ENCODE measurements at places on chromosomes 11 and 22.

GRCh38 chr22:22022947-22023534 is 40.5 kb upstream of the TOP3B start:
- DNase-seq, result no peak

GRCh38 chr11:42595876-42596275 is 715.9 kb upstream of the API5 start:
- DNase-seq, result no peak

DNA sequence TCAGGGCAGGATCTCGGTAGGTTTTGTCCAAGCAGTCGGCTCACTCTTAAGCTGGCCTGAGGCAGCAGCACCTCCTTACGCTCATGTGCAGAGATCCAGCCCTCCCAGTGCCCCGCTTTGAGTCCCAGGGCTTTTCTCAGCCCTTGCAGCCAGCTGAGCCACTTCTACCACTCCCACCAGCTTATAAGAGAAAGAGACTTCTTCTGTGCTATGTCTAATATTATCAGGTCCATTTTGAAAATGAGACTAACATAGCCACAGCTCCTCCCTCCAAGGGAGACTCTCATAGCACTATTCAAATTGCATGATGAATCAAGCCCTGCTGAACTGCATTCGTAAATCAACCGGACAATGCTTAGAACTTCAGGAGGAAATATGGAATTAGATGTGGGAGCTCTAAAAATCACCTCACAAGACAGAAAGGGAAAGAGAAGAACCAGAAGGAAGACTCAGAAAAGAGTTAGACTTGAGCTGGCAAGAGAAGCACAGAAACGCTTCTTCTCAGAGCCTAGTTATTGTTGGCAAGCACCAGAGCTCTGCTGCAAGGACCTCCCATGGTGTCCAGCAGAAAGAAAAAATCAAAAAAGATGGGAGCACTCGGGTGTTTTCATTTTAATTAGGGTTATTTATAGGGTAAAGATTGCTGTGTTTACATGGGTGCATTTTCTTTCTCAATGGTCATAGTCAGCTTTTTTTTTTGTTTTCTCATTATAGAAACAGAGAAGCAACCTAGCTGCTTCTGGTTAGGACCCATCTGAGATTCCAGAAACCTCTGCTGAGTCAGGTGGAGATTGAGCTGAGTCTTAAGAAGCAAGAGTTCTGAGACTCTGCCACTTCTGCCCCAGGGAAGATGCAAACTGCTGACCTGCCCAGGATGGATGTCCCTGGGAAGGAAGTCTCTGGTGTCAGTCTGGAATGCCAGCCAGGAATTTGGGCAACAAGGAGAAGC is 181.4 kb downstream of the ETS1 start:
- no peak for DNase-seq

- DNase-seq, result no peak
Measured at GRCh38 chr11:124069429-124070401, 28.6 kb upstream of the OR10G7 start.

- DNase-seq, result no peak
Measured at GRCh38 chr22:30045901-30046715, 34.2 kb upstream of the HORMAD2 start.

- no peak for DNase-seq
Measured at GRCh38 chr11:65189191-65189590, 7.5 kb downstream of the CAPN1 start.

DNA sequence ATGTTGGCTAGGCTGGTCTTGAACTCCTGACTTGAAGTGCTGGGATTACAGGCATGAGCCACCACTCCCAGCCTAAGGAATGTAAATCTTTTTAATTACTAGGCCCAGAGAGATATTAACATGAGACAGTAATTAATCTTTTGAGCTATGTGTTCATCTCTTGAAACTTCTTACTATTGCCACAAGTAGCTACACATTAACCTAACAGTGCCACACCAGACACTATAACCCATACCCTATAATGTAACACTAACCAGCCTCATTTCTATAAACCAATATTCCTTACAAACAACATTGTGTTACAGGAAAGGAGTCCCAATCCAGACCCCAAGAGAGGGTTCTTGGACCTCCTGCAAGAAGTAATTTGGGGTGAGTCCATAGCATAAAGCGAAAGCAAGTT is 8.0 kb upstream of the COX8A start:
- DNase-seq, result no peak

- peak; percentile 41 for DNase-seq
Measured at GRCh38 chr11:129973809-129974208, 28.8 kb downstream of the PRDM10 start.

- DNase-seq, result no peak
Measured at GRCh38 chr11:60872961-60873524, 5.7 kb downstream of the ZP1 start.

DNA sequence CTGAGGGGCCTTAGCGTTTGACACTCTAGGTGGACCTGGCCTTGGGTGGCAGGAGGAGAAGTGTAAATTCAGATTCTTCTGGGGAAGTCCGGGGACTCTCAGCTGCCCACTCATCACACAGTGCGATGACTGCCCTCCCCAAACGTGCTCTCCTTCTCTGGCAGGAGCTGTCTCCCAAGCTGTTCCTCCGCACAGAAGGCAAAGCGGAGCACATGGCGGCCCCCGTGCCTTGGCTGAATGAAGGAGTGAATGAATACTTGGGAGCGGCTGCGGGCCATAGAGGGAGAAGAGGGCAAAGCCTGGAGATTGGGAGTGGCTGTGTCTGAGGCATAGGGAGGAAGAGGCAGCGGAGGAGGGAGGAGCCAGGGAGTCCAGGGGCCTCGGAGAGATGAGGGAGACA is 6.9 kb upstream of the NAA40 start:
- no peak for DNase-seq

- no peak for DNase-seq
Measured at GRCh38 chr11:111843661-111844060, 27.7 kb downstream of the ALG9 start.

- DNase-seq, result no peak
Measured at GRCh38 chr11:69912911-69913451, 93.8 kb upstream of the FGF3 start.

GRCh38 chr22:42622061-42622710 is 7.5 kb upstream of the POLDIP3 start:
- no peak for DNase-seq

- peak; percentile 49 for DNase-seq
Measured at GRCh38 chr22:30205281-30206115, 41.1 kb downstream of the LIF start.

- DNase-seq, result no peak
Measured at GRCh38 chr11:79506734-79507344, 66.0 kb upstream of the TENM4 start.

GRCh38 chr11:83156996-83157593 is at the start of gene PCF11:
TSS of gene PCF11 (plus strand) at chr11:83157131. CDS start at chr11:83157440, 309 bp downstream.
- DNase-seq, result peak; percentile 99

- DNase-seq, result no peak
Measured at GRCh38 chr11:38530226-38530625, 1932.2 kb upstream of the RAG2 start.

- no peak for DNase-seq
Measured at GRCh38 chr11:11409901-11410300, 56.9 kb upstream of the CSNK2A3 start.

GRCh38 chr11:134360050-134360835 is 28.5 kb downstream of the GLB1L2 start:
- DNase-seq, result peak; percentile 78

DNA sequence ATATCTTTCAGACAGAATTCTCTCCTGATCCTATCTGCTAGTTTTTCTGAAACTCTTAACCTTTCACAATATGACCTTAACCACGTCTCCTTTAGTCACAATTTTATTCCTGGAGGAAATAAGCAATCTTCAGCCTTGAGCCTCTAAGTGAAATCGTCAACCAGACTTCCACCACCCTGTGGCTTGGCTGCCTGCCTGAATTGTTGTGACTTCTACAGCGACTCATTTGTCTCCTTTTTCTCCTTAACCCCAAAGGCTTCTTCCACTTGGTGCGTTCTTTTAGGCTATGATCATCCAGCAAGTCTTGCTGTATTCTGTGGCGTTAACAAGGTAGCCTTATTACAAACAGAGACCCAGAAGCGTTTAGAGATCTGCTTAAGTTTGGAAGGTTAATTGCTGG is 535.1 kb upstream of the ARHGAP42 start:
- DNase-seq, result no peak

DNA sequence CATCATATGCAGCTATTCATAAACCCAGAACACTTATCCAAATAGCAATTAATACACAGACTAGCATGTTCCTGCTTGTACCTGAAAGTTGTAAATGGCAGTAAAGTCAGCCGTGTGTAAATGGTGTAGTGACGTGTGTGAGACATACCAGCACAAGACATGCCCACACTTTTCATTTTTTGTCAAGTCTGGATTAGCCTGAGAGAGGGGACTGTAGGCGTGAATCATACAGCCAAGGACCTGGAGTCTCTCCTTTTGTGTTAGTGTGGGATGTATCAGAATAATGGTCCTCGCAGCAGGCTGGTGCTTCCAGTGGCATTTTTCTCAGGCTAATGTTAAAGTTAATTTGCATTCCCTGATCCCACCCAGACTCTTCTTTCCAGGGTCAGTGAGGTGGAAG is 116.8 kb upstream of the BMAL1 start:
- no peak for DNase-seq

- no peak for DNase-seq
Measured at GRCh38 chr22:38724926-38725571, 19.3 kb downstream of the GTPBP1 start.

- DNase-seq, result peak; percentile 51
Measured at GRCh38 chr22:17871726-17872458, 97.6 kb upstream of the BID start.

DNA sequence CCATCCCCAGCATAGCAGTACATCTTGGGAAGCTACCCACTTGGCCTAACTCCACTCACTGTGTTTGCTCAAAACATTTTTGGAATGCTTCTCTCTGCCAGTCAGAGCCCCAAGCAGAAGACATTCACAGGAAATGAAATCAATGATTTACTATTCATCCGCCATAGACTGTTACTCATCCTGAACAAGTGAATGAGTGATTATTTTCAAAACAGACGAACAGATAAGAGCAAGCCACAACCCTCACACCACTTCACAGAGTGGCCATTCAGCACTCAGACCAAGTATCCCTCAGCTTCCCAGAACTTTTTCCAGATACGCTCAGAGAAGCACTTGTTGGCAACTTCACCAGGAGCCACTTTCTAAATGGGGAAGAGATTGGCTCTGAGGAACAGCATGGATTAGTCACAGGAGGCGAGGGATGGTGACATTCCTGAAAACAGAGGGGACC is 13.0 kb upstream of the UBASH3B start:
- DNase-seq, result no peak

DNA sequence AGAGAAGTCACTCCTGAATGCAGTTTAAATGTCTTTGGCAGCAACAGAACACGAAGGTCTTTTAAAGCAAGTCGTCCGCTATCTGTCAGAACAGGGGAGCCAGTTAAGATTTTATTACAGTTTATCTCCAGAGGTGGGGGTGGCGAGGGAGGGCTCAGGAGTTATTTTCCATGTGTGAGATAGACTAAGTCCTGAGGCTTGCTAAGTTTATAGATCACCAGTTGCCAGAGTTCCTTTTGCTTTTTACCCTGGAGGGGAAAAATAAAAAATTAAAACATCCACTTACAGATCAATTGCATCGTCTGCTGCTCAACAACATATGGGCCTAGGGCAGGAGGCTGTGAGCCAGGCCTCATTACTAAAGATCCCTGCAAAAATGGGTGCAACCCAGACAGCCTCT is 90.7 kb downstream of the SNX19 start:
- no peak for DNase-seq

DNA sequence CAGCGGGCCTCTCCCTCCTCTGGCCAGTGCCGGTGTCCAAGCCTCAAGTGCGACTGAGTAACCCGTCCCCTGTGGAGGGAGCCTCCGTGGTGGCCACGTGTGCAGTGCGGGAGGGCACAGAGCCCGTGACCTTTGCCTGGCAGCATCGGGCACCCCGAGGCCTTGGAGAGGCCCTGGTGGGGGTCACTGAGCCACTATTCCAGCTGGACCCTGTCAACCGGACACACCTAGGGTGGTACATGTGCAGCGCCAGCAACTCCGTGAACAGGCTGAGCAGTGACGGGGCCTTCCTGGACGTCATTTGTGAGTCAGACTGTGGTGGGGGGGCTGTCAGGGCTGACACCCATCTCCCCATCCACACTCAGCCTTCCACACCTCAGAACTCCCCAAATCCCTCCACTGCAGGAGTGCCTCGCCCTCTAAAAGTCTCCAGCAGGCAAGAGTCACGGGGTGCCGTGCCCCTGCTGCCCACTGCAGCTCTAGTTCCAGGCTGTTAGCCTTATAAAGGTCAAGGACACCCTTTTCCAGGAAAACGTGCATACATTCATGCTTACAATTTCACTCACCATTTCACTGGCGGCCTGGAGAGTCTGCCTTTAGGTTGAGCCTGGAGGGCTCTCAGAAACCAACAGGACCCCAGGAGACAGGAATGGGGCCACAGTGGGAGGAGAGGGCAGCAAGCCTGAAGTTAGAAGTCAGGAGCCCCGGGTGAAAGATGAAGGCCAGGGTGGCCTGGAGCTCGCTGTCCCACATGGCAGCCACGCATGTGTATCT is 2.6 kb downstream of the VSIG10L2 start:
- no peak for DNase-seq

DNA sequence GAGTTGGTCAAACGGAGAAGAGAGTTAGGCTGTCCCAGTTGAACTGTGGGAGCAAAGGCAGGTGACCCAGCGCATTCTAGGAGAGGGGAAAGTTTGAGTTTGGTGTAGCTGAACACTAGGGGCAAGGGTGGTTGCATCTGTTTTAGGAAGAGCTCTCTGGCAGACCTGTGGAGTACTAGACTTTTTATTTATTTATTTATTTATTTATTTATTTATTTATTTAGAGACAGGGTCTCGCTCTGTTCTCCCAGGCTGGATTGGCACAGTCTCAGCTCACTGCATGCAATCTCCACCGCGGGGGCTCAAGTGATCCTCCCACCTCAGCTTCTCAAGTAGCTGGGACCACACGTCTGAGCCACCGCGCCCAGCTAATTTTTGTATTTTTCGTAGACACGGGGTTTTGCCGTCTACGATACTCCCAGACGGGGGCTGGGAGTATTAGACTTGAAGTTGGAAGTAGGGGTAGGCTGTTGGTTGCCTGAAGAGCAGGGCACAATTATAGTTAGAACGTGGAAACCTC is 950 bp upstream of the ACER3 start:
- DNase-seq, result peak; percentile 15

GRCh38 chr11:66335531-66336233 is 552 bp downstream of the RIN1 start:
- DNase-seq, result no peak

DNA sequence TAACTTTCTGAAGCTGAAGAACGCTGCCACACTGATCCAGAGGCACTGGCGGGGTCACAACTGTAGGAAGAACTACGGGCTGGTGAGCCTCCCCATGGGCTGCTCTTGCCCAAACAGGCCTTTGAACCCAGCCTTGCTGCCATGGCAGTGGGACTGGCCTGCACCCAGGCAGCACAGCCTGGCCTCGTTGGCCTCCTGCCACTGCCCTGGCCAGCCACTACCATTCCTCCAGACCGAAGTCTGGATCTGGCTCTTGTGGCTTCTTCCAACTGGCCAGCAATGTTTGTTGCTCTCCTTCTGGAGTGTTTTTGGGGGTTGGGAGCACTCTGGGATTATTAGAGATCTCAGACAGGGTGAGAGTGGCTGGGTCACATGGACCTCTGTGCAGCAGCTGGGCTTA is 51.0 kb downstream of the MYO7A start:
- no peak for DNase-seq
